ENCODE measurements at places on chromosomes 5 and 9.

GRCh38 chr5:154344461-154344860 is 101.3 kb upstream of the SAP30L start:
- DNase-seq = no peak

GRCh38 chr9:132616725-132617124 is 34.3 kb downstream of the BARHL1 start:
- no peak for DNase-seq

DNA sequence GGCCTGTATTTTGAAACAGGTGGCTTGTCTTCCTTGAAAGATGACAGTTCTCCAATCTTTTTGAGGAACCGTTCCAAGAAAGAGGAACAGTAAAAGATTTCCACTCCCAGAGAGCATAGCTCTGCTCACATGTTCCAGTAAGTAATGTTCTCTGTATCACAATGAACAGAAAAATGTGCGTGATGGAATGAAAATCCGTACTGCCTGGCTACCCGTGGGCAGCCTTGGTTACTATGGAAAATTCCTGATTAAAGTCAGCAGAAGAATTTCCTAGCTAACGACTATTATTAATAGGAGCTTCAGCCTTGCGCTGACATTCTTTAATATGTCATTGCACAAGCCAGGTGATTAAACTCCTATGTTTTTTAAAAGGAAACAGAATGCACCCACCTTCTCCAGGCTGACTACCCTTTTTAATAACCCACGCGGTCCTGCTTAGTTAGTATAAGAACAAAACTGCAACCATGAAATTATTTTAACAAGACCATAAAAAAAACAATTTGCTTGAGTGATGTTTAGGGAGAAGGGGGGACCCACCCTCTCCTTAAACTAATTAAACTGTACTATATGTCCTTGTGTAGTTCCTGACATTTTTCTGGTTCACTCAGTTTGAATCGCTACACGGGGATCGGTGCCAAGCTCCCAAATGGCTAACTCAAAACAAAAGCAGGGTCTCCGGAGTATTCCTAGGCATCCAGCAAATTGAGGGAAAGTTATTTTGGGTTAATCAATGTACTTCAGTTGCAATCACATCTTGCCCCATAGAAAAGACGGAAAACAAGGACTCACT is 54.8 kb upstream of the CPEB4 start:
- no peak for DNase-seq

GRCh38 chr5:154475591-154476353 is 2.3 kb downstream of the HAND1 start:
- DNase-seq = no peak

GRCh38 chr5:117271656-117272055 is 697.0 kb upstream of the SEMA6A start:
- DNase-seq = no peak

DNA sequence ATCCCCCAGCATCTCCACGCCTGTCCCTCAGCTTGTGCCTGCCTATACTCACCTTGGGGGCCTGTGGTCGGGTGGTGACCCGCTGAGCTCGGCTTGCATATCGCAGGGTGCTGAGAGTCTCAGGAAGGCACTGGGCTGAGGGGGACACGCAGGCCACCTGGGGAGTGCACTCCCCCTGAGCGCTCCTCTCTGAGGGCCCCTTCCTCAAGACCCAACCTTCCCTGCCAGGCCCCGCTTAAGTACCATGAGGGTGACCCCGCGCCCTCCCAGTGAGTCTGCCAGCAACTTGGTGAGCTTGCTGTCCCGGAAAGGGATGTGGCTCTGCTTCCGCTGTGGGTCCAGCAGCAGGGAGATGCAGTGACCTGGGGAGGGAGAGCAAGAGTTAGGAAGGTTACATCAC is 4.1 kb downstream of the KIF12 start:
- no peak for DNase-seq

- no peak for DNase-seq
Measured at GRCh38 chr9:86926145-86926544, 21.2 kb downstream of the GAS1 start.

DNA sequence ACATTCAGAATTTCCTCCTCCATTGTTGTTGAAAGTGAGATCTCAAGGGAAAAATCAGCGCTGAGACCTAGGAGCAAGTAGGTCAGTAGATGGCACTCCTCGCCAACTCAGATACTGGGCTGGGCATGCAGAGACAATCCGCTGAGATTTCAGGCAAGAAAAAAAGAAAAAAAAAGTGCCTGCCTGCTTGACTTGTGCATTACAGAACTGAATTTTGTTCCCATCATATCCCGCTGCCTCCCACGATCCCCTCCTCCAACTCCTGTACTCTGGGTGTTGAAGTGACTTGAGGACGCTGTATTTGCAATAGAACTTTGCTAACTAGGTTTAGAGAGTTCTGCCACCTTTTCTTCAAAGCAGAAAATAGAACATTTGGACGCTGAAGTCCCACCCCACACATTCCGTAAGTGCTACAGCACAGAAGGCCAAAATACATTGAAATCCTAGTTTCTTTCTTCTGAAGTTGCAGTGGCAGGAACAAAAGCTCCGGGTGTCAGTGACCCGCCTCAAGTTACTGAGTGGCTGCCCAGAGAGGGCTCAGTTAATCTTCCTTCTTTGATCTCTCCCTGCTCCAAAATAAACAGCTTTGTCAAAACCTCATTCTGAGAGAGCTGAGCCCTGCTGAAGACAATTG is 265.8 kb downstream of the MLLT3 start:
- no peak for DNase-seq

DNA sequence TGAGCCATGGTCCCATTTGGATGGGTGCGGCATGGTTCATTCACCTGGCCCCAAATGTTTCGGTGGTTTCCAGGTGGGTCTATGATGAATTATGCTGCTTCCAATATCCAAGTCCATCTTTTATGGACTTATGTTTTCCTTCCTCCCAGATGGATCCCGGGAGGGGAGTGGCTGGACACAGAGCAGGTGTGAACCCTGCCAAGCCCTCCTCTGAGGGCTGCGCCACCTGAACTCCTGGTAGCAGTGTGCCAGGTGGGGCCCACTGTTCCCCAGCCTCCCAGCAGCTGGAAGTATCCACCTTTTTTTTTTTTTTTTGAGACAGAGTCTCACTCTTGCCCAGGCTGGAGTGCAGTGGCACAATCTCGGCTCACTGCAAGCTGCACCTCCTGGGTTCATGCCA is 42.9 kb downstream of the WNK2 start:
- DNase-seq = no peak

DNA sequence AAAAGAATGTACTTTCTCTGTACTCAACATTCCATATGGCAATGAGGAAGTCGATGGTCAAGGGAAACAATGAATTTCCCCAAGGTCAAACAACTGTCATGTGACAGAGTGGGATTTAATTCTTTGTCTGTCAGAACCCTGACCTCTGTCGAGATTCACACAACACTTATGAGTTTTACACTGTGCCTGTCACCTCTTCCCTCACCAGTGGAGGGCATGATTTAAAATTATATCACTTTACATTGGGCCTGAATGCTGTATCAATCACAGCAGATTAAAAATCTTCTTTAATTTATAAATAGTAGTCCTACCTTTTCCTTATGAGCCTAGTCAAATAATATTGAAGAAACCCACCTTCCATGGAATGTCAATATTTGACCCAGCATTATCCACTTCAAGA is 276.7 kb downstream of the CDH10 start:
- no peak for DNase-seq

GRCh38 chr5:74272024-74272775 is 368.3 kb downstream of the ENC1 start:
- no peak for DNase-seq

DNA sequence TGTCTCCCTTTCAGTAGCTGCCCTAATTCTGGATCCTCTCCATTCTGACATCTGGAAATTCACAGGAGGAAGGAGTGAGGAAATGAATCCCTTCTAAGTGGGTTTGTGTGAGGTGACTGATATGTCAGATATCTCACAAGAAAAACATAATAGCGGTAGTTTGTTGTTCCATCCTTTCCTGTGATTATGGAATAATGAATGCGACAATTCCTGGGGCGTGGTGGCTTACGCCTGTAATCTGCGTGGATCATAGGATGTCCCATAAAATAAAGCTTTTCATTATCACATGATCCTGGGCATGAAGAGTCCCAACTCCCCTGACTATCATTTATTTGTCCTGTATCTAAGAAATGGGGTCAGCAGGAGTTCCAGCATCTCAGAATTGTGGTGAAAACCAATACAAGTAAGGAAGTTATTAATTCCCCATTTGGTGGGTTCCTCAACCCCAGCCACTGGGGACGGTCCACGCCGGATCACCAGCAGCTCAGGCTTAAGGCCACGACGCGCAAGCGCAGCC is 375 bp upstream of the C5orf24 start:
- no peak for DNase-seq

DNA sequence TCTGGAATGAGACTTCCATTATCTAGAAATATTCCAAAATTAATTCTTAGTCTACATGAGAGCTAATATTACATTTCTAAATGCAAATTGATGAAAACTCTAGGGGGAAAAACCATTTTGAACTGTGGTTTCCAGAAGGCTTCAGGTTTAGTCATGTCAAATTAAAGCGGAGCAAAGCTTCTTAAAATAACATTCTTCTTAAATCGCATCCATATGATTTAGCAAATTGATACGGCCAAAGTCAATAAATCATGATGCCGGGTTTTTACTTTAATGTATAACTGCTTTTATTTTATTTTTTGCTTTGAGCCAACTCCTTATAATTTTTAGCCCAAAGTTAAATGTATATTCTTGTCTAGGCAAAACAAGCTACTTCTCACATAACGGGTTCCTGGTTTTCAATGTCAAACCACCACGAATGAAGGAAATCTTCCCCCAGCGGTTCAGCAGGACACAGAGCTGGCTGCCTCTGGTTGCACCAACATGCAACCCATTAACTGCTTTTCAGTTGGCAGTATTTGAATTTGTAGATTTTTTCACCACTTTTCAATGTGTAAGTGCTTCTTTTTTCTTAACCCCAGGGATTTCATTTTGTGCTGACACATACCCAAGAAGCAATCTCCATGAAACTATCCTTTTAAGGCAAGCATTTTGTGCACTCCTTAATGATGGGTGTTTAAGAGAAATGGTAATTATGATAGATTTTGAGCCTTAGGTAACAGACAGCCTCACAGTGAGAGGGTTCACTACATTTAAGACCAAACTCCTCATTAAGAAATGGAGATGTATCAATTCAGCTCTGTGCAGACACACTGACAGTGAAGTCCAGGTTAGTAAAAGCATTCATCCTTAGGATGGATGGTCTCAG is 35.5 kb downstream of the EFNA5 start:
- no peak for DNase-seq

- no peak for DNase-seq
Measured at GRCh38 chr5:2432076-2432920, 319.2 kb downstream of the IRX2 start.

- DNase-seq = no peak
Measured at GRCh38 chr5:142143878-142144277, 35.3 kb downstream of the NDFIP1 start.

GRCh38 chr9:121675381-121675780 is 23.9 kb downstream of the DAB2IP start:
- no peak for DNase-seq

Data from KG1 (cell line).